ENCODE measurements at places on chromosomes 4 and X. TPM values are rescaled to one million over a fixed set of nuclear protein-coding genes. Genes with fewer than 3 reads are reported as not detected.

The ANTXR2 gene
- 24.9 TPM for total RNA-seq

The SSX1 gene
- not detected for total RNA-seq

The TAF7L gene
- total RNA-seq: 0.36 TPM

The TMPRSS11A gene
- total RNA-seq: not detected

The SMAD1 gene
- 3.1 TPM for total RNA-seq

- no peak for DNase-seq
- H3K36me3 ChIP-seq: no peaks in the 10 kb centered on the region
- no peak overlapping the region for H3K27ac ChIP-seq
- peaks cover 16% of the 10 kb centered on the region for H3K27me3 ChIP-seq
- H3K4me1 ChIP-seq: no peaks in the 10 kb centered on the region
These were observed 31.0 kb upstream of the FGF5 start for GRCh38 chr4:80235451-80235850.

GRCh38 chrX:154892296-154892695 lies 6.1 kb downstream of the F8A1 start:
- peaks cover 1% of the 10 kb centered on the region for H3K27me3 ChIP-seq
- no peaks in the 10 kb centered on the region for H3K4me1 ChIP-seq
- H3K36me3 ChIP-seq: peaks cover 8% of the 10 kb centered on the region
- no peak for DNase-seq
- no peak overlapping the region for H3K4me3 ChIP-seq

DNA sequence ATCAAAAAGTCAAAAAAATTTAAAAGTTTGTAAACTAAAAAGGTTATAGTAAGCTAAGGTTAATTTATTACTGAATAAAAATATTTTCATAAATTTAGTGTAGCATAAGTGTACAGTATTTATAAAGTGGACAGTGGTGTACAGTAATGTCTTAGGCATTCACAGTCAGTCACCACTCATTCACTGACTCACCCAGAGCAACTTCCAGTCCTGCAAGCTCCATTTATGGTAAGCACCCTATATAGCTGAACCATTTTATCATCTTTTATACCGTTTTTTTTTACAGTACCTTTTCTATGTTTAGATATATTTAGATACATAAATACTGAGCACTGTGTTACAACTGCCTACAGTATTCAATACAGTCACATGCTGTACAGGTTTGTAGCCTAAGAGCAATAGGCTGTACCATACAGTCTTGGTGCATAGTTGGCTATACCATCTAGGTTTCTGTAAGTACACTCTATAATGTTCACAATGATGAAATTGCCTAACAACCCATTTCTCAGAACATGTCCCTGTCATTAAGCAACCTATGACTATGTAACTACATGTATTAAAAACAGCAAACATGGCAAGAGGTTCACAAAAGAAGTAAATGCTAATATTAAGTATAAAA lies 18.6 kb downstream of the ACSL4 start:
- no peak for DNase-seq
- no peak overlapping the region for H3K4me3 ChIP-seq
- H3K36me3 ChIP-seq: peaks cover 3% of the 10 kb centered on the region
- H3K4me1 ChIP-seq: peaks cover 38% of the 10 kb centered on the region

- no peak for DNase-seq
- H3K27me3 ChIP-seq: peaks cover 7% of the 10 kb centered on the region
- H3K4me1 ChIP-seq: no peaks in the 10 kb centered on the region
- H3K36me3 ChIP-seq: peaks cover 1% of the 10 kb centered on the region
- no peak overlapping the region for H3K4me3 ChIP-seq
These were observed 196.6 kb upstream of the ETNPPL start for GRCh38 chr4:108959491-108959890.

DNA sequence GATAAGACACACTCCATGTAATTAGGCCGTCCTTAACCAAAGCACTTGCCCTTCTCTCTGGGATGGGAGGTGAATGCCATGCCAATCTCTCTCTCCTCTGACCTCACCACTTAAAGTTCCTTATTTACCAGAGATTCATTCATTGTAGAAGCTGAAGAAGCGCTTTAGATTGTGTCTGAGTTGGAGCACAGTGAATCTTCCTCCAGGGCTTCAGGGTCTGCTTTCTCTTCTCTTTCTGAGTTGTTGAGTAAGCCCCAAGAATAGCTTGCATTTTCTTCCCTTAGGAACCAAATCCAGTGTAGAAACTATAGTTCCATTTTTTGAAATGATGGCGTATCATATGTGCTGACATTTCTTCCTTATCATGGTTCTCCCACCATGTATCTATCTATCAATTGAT lies 104.5 kb upstream of the MAML3 start:
- peaks cover 13% of the 10 kb centered on the region for H3K4me1 ChIP-seq

GRCh38 chrX:23826653-23827052 lies 43.7 kb downstream of the SAT1 start:
- no peaks in the 10 kb centered on the region for H3K27me3 ChIP-seq
- no peak overlapping the region for H3K4me3 ChIP-seq
- H3K36me3 ChIP-seq: no peaks in the 10 kb centered on the region
- H3K27ac ChIP-seq: no peak overlapping the region
- no peaks in the 10 kb centered on the region for H3K4me1 ChIP-seq

- H3K27ac ChIP-seq: peak overlapping the region; percentile 98
- H3K4me3 ChIP-seq: peak overlapping the region; percentile 92
- DNase-seq: no peak
- H3K36me3 ChIP-seq: peaks cover 42% of the 10 kb centered on the region
- no peaks in the 10 kb centered on the region for H3K27me3 ChIP-seq
- H3K4me1 ChIP-seq: peaks cover 70% of the 10 kb centered on the region
These were observed 1.9 kb downstream of the USP38 start for GRCh38 chr4:143186649-143187048.

- no peak for DNase-seq
- no peaks in the 10 kb centered on the region for H3K27me3 ChIP-seq
- H3K36me3 ChIP-seq: no peaks in the 10 kb centered on the region
- H3K4me1 ChIP-seq: no peaks in the 10 kb centered on the region
These were observed 72.7 kb upstream of the EDNRA start for GRCh38 chr4:147408189-147408588.

- H3K27ac ChIP-seq: no peak overlapping the region
- no peaks in the 10 kb centered on the region for H3K4me1 ChIP-seq
- H3K4me3 ChIP-seq: no peak overlapping the region
- DNase-seq: no peak
These were observed 25.4 kb upstream of the METAP1 start for GRCh38 chr4:98969878-98970785.

DNA sequence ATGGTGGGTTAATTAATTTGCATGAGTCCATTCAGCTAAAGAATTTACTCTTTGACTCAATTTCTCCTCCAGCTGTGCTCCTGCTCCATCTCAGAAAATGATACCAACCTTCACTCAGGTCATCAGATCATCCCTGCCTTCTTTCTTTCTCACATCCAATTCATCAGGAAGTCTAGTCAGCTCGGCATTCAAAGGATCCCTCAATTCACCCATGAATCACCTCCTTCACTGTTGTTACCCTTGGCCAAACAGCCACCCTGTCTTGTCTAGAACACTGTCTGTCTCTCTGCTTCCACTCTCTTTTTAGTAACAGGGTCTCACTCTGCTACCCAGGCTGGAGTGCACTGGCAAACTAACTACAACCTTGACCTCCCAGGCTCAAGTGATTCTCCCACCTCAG lies 337.4 kb upstream of the SFRP2 start:
- no peak for DNase-seq
- H3K27me3 ChIP-seq: peaks cover 6% of the 10 kb centered on the region
- H3K4me1 ChIP-seq: no peaks in the 10 kb centered on the region
- no peak overlapping the region for H3K27ac ChIP-seq
- no peaks in the 10 kb centered on the region for H3K36me3 ChIP-seq
- H3K4me3 ChIP-seq: no peak overlapping the region

- peaks cover 2% of the 10 kb centered on the region for H3K27me3 ChIP-seq
- no peak overlapping the region for H3K27ac ChIP-seq
- H3K4me3 ChIP-seq: no peak overlapping the region
- H3K36me3 ChIP-seq: no peaks in the 10 kb centered on the region
- no peak for DNase-seq
These were observed 227.2 kb upstream of the HDX start for GRCh38 chrX:84729408-84729807.

DNA sequence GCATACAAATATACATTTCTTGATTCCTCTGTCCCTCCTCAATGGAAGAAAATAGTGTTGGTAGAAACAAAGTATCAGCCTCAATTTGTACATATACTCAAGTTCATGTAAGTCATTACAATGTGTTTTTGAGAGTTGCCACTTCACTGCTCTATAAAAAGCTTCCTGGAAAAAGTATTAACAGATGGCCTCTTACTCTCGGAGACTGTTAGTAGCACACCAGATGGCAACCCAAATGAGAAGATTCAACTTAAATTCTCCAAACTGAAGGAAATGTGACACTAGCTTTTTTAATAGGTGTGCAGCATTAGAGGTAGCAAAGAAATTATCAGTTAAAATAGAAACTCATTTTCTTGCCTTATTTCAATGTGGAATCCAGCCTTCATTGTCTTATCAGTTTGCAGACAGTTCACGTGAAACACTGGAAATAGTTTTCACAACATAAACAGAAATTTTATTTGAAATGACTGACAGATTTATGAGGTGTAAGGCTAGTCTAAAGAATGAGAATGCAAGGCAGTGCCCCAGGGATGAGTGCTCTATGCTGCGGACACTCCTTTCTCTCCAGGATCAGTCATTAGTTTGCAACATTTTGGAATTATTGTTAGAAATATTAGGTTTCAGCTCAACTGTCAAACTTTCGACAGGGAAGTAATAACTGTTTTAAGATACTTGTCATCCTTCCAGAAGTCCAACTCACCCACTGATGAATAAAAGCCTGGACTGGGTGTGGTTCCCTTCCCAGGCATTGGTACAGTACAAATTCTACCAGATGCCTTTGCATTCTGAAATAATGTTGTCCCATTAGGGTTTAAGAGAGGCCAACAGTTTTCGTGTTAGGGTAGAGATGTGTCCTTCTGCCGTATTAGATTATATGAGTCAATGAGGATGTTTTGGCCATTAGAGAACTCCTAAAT lies 50.9 kb downstream of the IDS start:
- DNase-seq: no peak
- H3K36me3 ChIP-seq: no peaks in the 10 kb centered on the region
- no peak overlapping the region for H3K4me3 ChIP-seq
- no peaks in the 10 kb centered on the region for H3K4me1 ChIP-seq

GRCh38 chr4:162499478-162499877 lies 335.7 kb upstream of the FSTL5 start:
- no peak overlapping the region for H3K27ac ChIP-seq
- DNase-seq: no peak
- no peak overlapping the region for H3K4me3 ChIP-seq
- H3K27me3 ChIP-seq: peaks cover 2% of the 10 kb centered on the region
- no peaks in the 10 kb centered on the region for H3K4me1 ChIP-seq
- no peaks in the 10 kb centered on the region for H3K36me3 ChIP-seq

GRCh38 chr4:126233483-126233882 lies 918.7 kb downstream of the FAT4 start:
- H3K4me3 ChIP-seq: no peak overlapping the region
- no peaks in the 10 kb centered on the region for H3K27me3 ChIP-seq
- H3K27ac ChIP-seq: no peak overlapping the region
- no peaks in the 10 kb centered on the region for H3K36me3 ChIP-seq
- H3K4me1 ChIP-seq: no peaks in the 10 kb centered on the region

Data from activated T-helper 1 cell treated with anti-CD3 and anti-CD28 coated beads, Interleukin-12 subunit alpha, Interleukin-12 subunit beta, Interleukin-2, Interleukin-4 antibody, amounts not matched to agents 30 ng/mL and 10 ng/mL and 1 ng/mL, durations not matched to agents 14 hours and 24 hours and 36 hours (primary cell).